Heart left ventricle (tissue), 16 donors: ENCODE measurements at places on chromosomes 4 and X. TPM values are rescaled to one million over a fixed set of nuclear protein-coding genes. Genes with fewer than 3 reads are reported as not detected.

DNA sequence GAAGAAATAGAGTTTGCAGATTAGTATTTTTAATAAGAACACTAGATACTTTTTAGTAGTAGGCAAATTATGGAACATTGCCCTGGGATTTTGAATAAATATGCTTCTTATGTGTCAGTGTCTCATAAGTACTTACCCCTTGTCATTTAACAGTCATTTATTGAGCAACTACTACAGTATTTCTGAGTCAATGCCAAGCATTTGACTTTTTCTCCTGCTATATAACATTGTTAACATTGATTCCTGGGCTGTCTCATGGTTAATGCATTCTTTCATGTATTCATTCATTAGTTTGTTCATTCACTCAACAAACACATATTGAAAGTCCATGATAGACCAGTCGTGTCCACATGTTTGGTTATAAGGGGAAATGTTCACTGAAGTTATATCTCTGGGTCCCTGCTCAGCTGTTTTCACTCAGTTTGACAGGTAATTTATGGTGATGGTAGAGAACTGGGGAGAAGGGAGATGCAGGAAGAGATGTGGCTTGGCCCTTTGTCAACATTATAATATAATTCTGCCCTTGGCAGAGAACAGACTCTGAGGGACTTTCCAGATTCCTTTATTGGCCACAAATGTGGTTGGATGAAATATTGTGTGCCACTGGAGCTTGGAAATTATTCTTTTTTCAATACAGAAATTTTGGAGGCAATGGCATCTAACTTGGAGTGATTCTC lies 49.8 kb downstream of the OSTC start:
- no peaks in the 10 kb centered on the region for H3K4me1 ChIP-seq
- no peak overlapping the region for H3K27ac ChIP-seq
- H3K36me3 ChIP-seq: no peaks in the 10 kb centered on the region
- DNase-seq: no peak

DNA sequence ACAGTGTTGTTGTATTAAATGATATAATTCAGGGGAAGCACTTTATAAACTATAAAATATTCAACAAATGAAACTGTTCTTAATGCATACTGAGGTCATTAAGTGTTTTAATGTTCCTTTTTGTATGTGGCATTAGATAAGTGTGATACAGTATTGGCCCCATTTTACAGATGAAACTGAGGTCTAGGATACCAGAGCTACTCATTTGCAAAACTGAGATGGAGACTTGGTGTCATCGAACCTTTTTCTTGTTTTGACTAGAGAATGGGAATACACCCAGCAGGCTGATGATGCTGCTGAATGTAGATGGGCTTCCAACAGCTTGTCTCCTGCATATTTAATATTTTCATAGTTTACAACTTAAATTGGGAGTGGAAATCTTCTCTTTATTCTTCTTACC lies 34.6 kb downstream of the TAF1 start:
- DNase-seq: no peak
- peaks cover 95% of the 10 kb centered on the region for H3K36me3 ChIP-seq
- H3K4me3 ChIP-seq: no peak overlapping the region
- H3K27ac ChIP-seq: no peak overlapping the region

GRCh38 chrX:6941041-6941440 lies 206.5 kb upstream of the STS start:
- DNase-seq: no peak
- no peak overlapping the region for H3K27ac ChIP-seq
- H3K4me3 ChIP-seq: no peak overlapping the region
- H3K4me1 ChIP-seq: no peaks in the 10 kb centered on the region

- no peaks in the 10 kb centered on the region for H3K4me1 ChIP-seq
- DNase-seq: no peak
- H3K36me3 ChIP-seq: no peaks in the 10 kb centered on the region
- no peak overlapping the region for H3K4me3 ChIP-seq
- H3K27me3 ChIP-seq: no peaks in the 10 kb centered on the region
Observed at GRCh38 chrX:35098419-35098818, 155.8 kb downstream of the FAM47B start.

DNA sequence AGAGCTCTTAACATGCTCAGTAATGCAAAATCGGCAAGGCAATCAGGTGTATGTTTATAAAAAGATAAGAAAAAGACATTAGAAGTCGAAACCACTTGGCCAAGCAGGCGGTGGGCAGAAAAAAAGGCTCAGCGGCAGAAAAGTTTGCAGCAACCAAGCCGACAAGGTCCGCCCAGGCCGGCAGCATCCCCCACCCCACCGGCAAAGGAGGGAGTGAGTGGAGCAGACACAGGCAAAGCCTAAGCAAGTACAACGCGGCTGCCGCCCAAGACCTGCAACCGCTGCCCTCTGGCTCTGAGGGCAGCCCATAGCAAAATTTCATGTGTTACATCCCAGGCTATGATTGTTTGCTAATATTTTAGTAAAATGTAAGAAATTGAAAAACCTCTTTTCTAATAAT lies 125.4 kb upstream of the ZCCHC13 start:
- DNase-seq: no peak
- no peak overlapping the region for H3K4me3 ChIP-seq
- H3K4me1 ChIP-seq: no peaks in the 10 kb centered on the region
- no peaks in the 10 kb centered on the region for H3K36me3 ChIP-seq
- H3K27ac ChIP-seq: no peak overlapping the region

DNA sequence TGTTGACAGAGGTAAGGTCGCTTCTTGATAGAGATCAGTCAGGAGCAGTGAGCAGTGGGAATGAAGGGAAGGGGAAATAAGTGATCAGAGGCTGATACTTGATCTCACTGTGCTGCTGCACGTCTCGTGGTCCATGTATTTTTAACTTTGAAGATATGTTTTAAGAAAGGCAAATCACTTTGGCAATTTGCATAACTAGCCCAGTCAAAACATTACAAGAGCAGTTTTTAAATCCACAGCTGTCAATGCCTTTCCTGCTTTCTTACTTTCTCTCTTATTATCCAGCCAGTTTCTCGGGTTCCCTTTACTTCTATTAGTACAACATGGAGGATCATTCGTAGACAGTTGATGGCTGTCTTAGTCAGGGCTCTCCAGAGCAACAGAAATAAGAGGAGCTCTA lies 472.8 kb downstream of the TMA16 start:
- H3K27ac ChIP-seq: no peak overlapping the region
- H3K36me3 ChIP-seq: no peaks in the 10 kb centered on the region
- no peaks in the 10 kb centered on the region for H3K4me1 ChIP-seq
- H3K27me3 ChIP-seq: no peaks in the 10 kb centered on the region
- no peak for DNase-seq
- no peak overlapping the region for H3K4me3 ChIP-seq

DNA sequence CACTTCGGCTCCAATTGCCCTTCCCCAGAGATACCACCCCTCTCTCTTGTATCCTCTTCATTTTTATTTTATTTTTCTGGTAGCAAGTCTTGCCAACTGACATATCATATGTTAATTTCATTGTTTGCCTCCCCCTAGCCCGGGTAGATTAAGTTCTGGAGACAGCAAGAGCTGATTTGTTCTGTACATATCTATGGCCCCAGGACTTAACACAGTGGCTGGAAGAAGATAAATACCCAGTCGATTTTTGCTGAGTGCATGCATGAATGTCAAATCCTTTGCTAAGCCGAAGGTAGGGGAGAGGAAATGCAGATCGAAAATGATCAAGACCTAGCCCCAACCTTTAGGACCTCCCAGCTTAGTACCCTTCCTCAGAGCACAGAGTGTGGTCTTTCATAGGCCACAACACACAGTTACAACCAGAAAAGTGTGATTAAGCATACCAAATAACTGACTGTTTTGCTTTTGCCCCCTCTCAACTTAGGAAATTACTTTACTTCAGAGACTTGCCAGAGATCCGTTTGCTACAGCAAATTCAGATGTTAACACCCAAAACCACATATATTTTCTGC lies 58.7 kb upstream of the KLF3 start:
- no peak overlapping the region for H3K27ac ChIP-seq
- no peaks in the 10 kb centered on the region for H3K36me3 ChIP-seq
- H3K27me3 ChIP-seq: no peaks in the 10 kb centered on the region
- DNase-seq: no peak

DNA sequence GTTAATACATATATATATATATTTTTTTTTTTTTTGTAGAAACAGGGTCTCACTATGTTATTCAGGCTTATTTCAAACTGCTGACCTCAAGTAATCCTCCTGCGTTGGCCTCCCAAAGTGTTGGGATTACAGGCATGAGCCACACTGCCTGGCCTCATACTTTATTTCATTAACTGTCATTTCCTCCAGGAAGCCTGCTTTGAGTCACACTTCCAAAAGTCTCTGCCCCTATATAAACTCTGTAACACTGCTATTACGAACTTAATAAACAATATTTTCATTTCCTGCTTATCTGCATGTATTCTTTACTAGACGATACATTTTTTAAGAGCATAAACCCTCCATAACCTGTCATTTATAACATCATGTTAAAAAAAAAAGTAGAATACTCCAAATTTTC lies 167.2 kb downstream of the WDFY3 start:
- no peak overlapping the region for H3K4me3 ChIP-seq
- DNase-seq: no peak
- H3K27me3 ChIP-seq: no peaks in the 10 kb centered on the region
- H3K36me3 ChIP-seq: no peaks in the 10 kb centered on the region

GRCh38 chrX:28552882-28553829 lies 34.1 kb upstream of the IL1RAPL1 start:
- H3K27me3 ChIP-seq: no peaks in the 10 kb centered on the region
- no peaks in the 10 kb centered on the region for H3K4me1 ChIP-seq
- no peak overlapping the region for H3K27ac ChIP-seq
- DNase-seq: no peak
- no peaks in the 10 kb centered on the region for H3K36me3 ChIP-seq

DNA sequence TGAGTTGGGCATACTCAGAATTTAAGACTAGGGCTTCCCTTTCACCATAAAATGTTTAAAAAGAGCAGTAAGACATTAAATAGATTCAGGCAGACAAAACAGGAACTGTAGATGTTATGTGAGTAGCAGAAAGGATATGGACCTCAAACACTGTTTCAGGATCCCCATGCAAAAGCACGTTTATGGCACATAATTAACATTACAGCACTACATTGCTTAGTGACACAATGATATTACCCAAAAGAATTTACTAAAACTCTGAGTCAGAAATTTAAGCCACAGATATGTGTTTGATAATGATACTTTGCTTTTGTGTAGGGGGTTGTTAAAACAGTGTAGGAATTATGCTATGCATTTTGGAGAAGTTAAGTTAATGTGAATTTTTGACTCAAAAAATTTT lies 266.3 kb downstream of the PDGFC start:
- no peak for DNase-seq
- H3K27ac ChIP-seq: no peak overlapping the region
- no peaks in the 10 kb centered on the region for H3K4me1 ChIP-seq
- H3K4me3 ChIP-seq: no peak overlapping the region
- H3K36me3 ChIP-seq: no peaks in the 10 kb centered on the region

- H3K4me1 ChIP-seq: no peaks in the 10 kb centered on the region
- no peaks in the 10 kb centered on the region for H3K36me3 ChIP-seq
- H3K27ac ChIP-seq: no peak overlapping the region
- no peaks in the 10 kb centered on the region for H3K27me3 ChIP-seq
- H3K4me3 ChIP-seq: no peak overlapping the region
- DNase-seq: no peak
Observed at GRCh38 chrX:6363188-6363587, 134.5 kb upstream of the NLGN4X start.

- H3K27ac ChIP-seq: no peak overlapping the region
- H3K4me1 ChIP-seq: no peaks in the 10 kb centered on the region
- no peak for DNase-seq
- no peaks in the 10 kb centered on the region for H3K36me3 ChIP-seq
- no peaks in the 10 kb centered on the region for H3K27me3 ChIP-seq
- no peak overlapping the region for H3K4me3 ChIP-seq
Observed at GRCh38 chr4:73018595-73018994, 50.9 kb downstream of the COX18 start.

DNA sequence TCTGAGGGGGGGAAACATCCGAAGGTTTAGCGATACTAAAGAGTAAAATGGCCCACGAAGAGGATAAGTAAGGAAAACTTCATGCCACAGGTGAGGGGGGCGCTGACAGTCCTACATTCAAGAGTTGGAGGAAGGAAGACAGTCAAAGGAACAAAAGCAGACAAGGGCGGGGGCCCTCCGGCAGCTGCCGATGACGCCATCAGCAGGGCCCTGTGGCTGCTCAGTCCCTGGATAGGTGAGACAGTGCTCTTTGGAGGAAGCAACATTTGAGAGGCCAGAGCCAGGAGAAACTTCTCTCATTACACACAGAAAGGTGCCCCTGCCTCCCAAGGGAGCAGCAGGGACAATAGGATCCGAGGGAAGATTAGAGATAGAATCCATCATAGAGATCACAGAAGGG lies 41.5 kb downstream of the RAB40AL start:
- H3K4me1 ChIP-seq: no peaks in the 10 kb centered on the region
- no peak for DNase-seq
- no peak overlapping the region for H3K27ac ChIP-seq
- H3K36me3 ChIP-seq: no peaks in the 10 kb centered on the region
- no peak overlapping the region for H3K4me3 ChIP-seq
- no peaks in the 10 kb centered on the region for H3K27me3 ChIP-seq

- H3K4me1 ChIP-seq: no peaks in the 10 kb centered on the region
- H3K36me3 ChIP-seq: no peaks in the 10 kb centered on the region
- no peaks in the 10 kb centered on the region for H3K27me3 ChIP-seq
- no peak overlapping the region for H3K4me3 ChIP-seq
- H3K27ac ChIP-seq: no peak overlapping the region
Observed at GRCh38 chrX:129813662-129814368, 29.9 kb downstream of the ZDHHC9 start.

DNA sequence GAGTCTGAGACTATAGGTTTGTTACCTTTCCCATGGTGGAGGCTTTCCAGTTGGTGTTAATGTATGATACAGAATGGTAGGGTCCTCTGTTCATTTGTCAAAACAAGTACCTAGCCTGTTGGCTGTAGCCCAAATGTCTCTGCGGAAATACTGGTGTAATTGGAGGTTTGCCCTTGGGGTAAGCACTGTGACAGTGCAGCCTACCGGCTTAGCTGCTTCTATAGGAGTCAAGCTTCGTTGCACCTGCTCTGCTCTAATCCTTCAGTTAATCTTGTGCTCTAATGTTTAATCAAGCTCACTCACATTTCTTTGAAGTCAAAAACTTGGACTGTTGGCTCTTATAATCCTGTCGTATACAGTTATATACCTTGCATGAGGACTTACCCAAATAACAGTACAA lies 203.4 kb downstream of the CCNG2 start:
- no peak overlapping the region for H3K4me3 ChIP-seq
- no peaks in the 10 kb centered on the region for H3K4me1 ChIP-seq
- H3K36me3 ChIP-seq: no peaks in the 10 kb centered on the region
- DNase-seq: no peak

LRCH2 gene
- 2.0 TPM for total RNA-seq

ZAR1 gene
- total RNA-seq: not detected

TMEM156 gene
- total RNA-seq: not detected

JADE3 gene
- 4.6 TPM for total RNA-seq

DUX4 gene
- not detected for total RNA-seq

EDNRA gene
- total RNA-seq: 27.2 TPM

CEP135 gene
- total RNA-seq: 2.3 TPM

AKAP4 gene
- not detected for total RNA-seq
